Adrenal gland (tissue), 19 donors: ENCODE measurements at places on chromosomes 3 and 15. TPM values are rescaled to one million over a fixed set of nuclear protein-coding genes. Genes with fewer than 3 reads are reported as not detected.
A peak's percentile ranks its signal among the peaks of the same experiment; 100 is the strongest.

DNA sequence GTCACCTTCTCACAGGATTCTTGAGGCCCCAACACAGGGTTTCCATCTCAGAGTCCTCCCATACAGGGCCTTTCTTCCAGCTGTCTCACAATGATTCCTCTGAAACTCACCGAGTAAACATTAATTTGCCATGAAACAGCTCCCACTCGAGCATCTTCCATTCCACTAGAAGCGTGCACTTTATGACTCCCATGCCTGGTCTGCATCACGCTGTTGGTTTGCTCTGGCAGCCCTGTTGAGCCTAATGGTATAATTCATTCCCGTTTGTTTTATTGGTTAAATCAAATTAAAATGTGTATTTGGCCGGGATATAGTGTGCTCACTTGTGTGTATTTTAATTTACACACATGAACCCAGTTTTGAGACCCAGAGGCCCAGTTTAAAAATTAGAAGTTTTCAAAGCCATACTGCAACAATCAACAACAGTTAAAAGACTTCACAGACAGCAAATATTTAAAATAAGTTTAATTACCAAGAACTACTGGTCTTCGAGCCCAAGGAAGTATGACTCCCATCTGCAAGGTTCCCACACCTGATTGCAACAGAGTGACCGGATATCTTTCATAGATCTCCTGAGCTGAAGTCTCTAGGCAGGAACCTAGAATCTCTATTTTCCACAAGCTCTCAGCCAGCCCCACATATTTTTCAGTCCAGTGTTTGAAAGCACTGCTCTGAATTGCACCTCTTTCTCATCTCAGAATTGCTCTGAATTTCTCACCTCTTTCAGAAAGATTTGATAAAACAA, 42.3 kb upstream of the GYG1 start:
- peaks cover 6% of the 10 kb centered on the region for H3K4me1 ChIP-seq
- H3K27ac ChIP-seq, result no peak overlapping the region
- H3K4me3 ChIP-seq, result no peak overlapping the region
- no peaks in the 10 kb centered on the region for H3K36me3 ChIP-seq
- DNase-seq, result no peak

DNA sequence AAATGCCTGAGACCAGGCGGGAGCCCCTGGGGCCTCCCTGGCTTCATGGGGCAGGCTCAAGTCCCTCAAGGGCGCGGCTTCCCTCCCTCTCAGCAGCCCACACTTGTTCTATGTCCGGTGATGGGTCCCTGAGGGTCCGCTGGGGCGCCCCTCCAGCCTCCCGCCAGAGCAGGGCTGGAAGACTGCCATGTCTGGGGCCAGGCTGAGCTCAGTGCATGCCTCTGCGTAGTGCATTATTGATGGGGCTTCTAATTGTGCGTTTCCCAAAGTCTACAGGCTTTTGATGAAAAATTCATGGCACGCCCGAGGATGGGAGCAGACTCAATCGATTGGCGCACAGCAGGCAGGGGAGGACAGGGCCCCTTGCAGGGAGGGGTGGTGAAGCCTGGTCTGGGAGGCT, 51.3 kb downstream of the CYP11A1 start:
- H3K36me3 ChIP-seq, result no peaks in the 10 kb centered on the region
- H3K27me3 ChIP-seq, result no peaks in the 10 kb centered on the region
- DNase-seq, result no peak
- H3K27ac ChIP-seq, result no peak overlapping the region
- peaks cover 10% of the 10 kb centered on the region for H3K4me1 ChIP-seq
- no peak overlapping the region for H3K4me3 ChIP-seq

DNA sequence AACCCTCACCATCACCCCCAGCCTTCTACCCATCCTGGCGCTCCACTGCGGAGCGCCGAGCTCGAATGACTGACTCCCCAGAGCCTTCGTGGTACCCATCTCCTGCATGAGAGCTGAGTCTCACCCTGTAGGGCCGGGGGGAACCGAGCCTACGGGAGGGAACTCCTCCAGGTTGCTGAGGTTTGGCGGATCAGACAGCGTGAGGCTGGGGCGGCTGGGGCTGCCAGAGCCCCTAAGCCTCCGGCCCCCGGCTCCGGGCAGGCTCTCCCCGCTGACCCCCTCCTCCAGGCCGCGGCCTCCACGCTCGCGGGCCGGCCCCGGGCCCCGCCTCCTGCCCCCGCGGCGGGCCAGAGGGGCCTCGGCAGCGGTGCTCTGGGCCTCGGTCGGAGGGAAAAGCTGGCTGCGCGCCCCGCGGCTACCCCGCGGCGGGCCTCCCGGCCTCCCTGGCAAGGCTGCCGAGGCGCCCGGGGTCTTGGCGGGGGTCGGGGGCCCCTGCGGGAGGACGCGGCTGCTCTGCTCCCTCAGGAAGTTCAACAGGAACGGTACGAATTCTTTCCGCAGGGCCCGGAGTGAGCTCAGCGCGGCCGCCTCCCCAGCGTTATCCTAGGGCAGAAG, 643 bp downstream of the CDAN1 start:
- peaks cover 28% of the 10 kb centered on the region for H3K36me3 ChIP-seq
- H3K27me3 ChIP-seq, result no peaks in the 10 kb centered on the region
- H3K27ac ChIP-seq, result peak overlapping the region; percentile 81
- peaks cover 29% of the 10 kb centered on the region for H3K4me1 ChIP-seq
- H3K4me3 ChIP-seq, result peak overlapping the region; percentile 98
- peak; percentile 37 for DNase-seq

GRCh38 chr15:90099868-90100831, 2.1 kb downstream of the IDH2 start:
- H3K4me1 ChIP-seq, result peaks cover 26% of the 10 kb centered on the region
- no peak for DNase-seq
- H3K4me3 ChIP-seq, result no peak overlapping the region
- no peaks in the 10 kb centered on the region for H3K36me3 ChIP-seq
- no peaks in the 10 kb centered on the region for H3K27me3 ChIP-seq

DNA sequence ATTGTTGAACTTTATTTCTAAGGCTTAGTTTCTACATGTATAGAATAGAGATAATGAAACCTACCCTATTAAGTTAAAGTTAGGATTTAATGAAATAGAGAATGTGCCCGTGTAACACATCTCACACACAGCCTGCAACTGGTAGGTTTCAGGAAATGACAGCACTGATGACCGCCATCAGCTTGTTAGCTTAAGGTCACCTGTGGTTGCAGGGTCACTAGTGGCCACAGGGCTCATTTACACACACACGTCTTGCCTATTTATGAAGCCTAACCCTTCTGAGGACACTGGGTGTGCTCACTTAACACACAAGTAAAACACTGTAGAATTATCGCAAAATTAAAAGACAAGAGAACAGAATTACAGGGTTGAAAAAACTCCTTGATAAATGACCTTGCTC, 20.1 kb downstream of the CHRM5 start:
- H3K27ac ChIP-seq, result no peak overlapping the region
- no peak for DNase-seq
- no peaks in the 10 kb centered on the region for H3K4me1 ChIP-seq
- H3K36me3 ChIP-seq, result no peaks in the 10 kb centered on the region
- no peak overlapping the region for H3K4me3 ChIP-seq
- H3K27me3 ChIP-seq, result no peaks in the 10 kb centered on the region

Gene HYAL2
- polyA plus RNA-seq, result 147 TPM

DNA sequence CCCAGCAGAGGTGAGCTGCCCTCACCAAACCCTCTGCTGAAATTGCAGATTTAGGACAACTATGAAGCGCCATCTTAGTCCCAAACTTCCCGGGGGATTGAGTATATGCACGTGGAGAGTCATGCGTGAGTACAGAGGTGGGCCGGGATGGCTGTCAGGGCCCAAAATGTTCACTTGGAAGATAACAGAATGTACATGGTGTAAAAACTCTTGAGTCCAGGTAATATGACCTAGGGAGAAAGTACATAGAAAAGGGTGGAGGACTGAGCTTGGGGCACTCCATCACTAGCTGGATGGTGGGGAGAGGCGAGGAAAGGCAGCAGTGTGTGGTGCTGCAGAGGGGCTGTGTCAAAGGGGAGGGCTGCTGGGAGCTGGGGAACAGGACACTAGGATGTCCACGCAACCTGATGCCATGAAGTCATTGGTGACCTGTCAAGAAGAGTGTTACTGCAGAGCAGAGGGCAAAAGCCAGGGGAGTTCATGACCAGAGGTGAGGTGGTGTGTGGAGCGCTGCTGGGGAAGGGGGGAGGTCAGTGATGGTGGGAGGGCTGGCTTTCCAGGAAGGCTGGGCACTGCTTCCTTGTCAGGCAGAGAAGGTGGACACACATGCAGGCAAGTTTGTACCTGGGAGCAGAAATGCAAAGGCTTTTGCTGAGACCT, 236.2 kb upstream of the LYSMD4 start:
- DNase-seq, result no peak
- no peaks in the 10 kb centered on the region for H3K27me3 ChIP-seq
- no peaks in the 10 kb centered on the region for H3K4me1 ChIP-seq
- H3K27ac ChIP-seq, result no peak overlapping the region
- no peaks in the 10 kb centered on the region for H3K36me3 ChIP-seq
- H3K4me3 ChIP-seq, result no peak overlapping the region

DNA sequence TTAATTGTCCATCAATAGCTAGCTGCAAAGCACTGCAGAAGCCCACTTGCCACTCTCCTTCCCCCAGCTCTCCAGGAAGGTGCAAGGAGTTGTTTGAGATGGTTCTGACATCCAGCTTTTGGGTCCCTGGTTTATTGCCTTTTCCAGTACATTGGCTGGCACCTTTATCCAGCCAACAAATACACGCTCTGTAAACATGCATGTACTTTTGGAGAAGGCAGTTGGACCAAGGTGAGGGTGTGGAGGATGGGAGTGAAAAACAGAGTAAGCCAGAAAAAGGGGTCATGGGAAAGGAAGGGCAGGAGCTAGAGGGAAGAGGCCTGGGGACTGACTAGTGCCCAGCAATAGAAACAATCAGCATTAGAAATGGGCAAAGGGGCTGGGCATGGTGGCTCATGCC, 102.7 kb downstream of the CGNL1 start:
- no peaks in the 10 kb centered on the region for H3K36me3 ChIP-seq
- no peak overlapping the region for H3K27ac ChIP-seq
- H3K27me3 ChIP-seq, result no peaks in the 10 kb centered on the region
- no peak overlapping the region for H3K4me3 ChIP-seq
- no peak for DNase-seq
- H3K4me1 ChIP-seq, result no peaks in the 10 kb centered on the region

DNA sequence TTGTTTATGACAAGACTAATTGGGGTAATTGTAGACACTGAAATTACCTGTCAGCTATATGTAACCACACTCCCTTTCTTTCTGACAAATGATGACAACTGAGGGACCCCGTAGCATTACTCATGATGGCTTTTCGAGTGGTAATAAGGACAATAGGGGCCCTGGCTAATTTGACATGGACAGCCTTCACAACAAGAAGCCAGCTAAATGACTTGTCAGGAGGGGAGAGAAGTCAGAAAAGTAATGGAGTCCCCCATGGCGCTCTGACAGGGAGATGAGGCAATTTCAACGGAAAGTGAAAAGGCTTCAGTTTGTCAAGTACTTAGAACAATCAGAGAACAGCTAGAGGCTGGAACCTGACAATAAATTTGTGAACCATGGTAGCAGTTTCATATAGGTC, 177.3 kb downstream of the CDIN1 start:
- H3K27ac ChIP-seq, result no peak overlapping the region
- no peaks in the 10 kb centered on the region for H3K4me1 ChIP-seq
- H3K36me3 ChIP-seq, result no peaks in the 10 kb centered on the region
- no peak overlapping the region for H3K4me3 ChIP-seq

DNA sequence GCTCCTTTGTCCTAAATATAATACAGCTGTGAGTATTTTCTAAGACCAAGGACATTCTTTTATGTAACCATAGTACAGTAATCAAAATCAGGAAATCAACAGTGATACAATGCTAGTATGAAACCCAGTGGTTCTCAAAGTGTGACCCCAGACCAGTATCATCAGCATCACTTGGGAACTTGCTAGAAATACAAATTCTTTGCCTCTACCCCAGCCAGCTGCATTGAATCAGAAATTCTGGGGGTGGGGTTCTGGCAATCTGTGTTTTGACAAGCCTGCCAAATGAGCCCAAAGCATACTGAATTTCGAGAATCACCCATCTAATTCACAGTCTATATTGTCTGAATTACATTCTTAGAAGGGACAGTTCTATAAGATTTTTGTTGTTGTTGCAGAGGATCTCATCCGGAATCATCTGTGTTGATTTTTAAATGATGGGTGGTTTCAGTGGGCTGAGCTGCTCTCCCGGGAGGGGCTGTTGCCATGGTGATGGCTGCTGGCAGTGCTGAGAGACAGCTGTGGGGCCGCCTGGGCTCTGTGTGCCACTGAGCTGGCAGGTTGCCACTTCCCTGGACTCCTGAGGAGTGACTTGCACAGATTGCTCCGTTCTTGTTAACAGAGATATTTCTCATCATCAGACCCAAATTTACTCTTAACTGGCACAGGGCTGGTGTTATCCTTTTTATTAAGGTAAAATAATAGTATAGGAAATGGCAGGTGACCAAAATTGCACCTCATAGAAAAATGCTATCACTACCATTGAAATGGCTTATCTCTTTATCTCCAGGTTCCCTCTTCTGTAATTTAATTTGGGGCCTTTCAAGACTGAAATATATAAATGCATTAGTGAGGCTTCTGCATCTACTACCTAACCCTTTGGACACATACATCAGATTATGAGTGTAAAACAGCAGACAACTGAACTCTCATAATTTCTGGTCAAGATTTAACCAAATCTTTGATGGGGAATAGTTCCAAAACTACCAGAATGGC, 56.5 kb downstream of the NEK11 start:
- H3K4me1 ChIP-seq, result no peaks in the 10 kb centered on the region
- no peak overlapping the region for H3K27ac ChIP-seq
- peak; percentile 53 for DNase-seq
- no peak overlapping the region for H3K4me3 ChIP-seq
- no peaks in the 10 kb centered on the region for H3K36me3 ChIP-seq

GRCh38 chr3:189419683-189420082, 211.5 kb upstream of the TP63 start:
- H3K27me3 ChIP-seq, result no peaks in the 10 kb centered on the region
- H3K27ac ChIP-seq, result no peak overlapping the region
- DNase-seq, result no peak
- no peaks in the 10 kb centered on the region for H3K4me1 ChIP-seq
- H3K36me3 ChIP-seq, result no peaks in the 10 kb centered on the region

Gene SCAANT1
- 1.6 TPM for polyA plus RNA-seq

Gene HTR3E
- polyA plus RNA-seq, result not detected

Gene PML
- polyA plus RNA-seq, result 37.0 TPM

Gene SRPRB
- polyA plus RNA-seq, result 136 TPM

DNA sequence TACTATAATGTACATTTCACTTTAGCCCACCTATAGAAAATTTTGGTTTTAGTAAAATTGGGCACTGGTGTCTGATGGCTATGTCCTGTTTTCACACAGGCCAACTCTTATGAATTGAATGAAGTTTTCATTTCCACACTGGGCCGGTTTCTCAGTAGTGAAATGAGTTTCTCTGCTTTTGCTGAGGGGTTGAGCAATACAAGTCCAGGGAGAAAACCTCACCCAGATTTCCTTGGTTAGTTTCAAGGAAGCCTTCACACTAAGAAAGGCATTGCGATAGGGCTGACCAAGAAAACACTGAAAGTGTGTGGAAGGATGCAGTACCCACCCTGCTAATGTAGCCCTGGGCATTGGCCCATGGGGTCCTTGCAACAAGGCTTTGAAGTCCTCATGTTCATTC, 331.5 kb upstream of the CFAP20DC start:
- no peaks in the 10 kb centered on the region for H3K27me3 ChIP-seq
- no peak overlapping the region for H3K4me3 ChIP-seq
- no peaks in the 10 kb centered on the region for H3K36me3 ChIP-seq
- no peaks in the 10 kb centered on the region for H3K4me1 ChIP-seq
- H3K27ac ChIP-seq, result no peak overlapping the region

GRCh38 chr15:48242015-48242414, 35.9 kb downstream of the SLC12A1 start:
- H3K27ac ChIP-seq, result no peak overlapping the region
- H3K4me1 ChIP-seq, result no peaks in the 10 kb centered on the region
- no peaks in the 10 kb centered on the region for H3K36me3 ChIP-seq

GRCh38 chr3:37536840-37537239, 324.8 kb upstream of the CTDSPL start:
- H3K4me3 ChIP-seq, result no peak overlapping the region
- no peaks in the 10 kb centered on the region for H3K36me3 ChIP-seq
- no peak overlapping the region for H3K27ac ChIP-seq
- DNase-seq, result no peak
